ENCODE measurements at places on chromosomes 1 and 21. TPM values are rescaled to one million over a fixed set of nuclear protein-coding genes. Genes with fewer than 3 reads are reported as not detected.

OR2AJ1 gene
- not detected for total RNA-seq

BRDT gene
- total RNA-seq: not detected

NBPF20 gene
- 3.7 TPM for total RNA-seq

COL16A1 gene
- total RNA-seq: 0.93 TPM

PCP4 gene
- total RNA-seq: not detected

PODN gene
- 0.29 TPM for total RNA-seq

ADAM30 gene
- total RNA-seq: not detected

LRRC53 gene
- not detected for total RNA-seq

PROK1 gene
- total RNA-seq: not detected

MIXL1 gene
- total RNA-seq: 0.13 TPM

FMO2 gene
- total RNA-seq: not detected

KCNE1 gene
- 0.27 TPM for total RNA-seq

PPCS gene
- total RNA-seq: 35.5 TPM

OR2M2 gene
- not detected for total RNA-seq

RNU1-3 gene
- under 0.01 TPM for total RNA-seq
